ENCODE measurements at places on chromosomes 3 and 15. TPM values are rescaled to one million over a fixed set of nuclear protein-coding genes. Genes with fewer than 3 reads are reported as not detected.

- no peaks in the 10 kb centered on the region for H3K36me3 ChIP-seq
- peaks cover 11% of the 10 kb centered on the region for H3K4me1 ChIP-seq
- H3K27ac ChIP-seq = no peak overlapping the region
- peak; percentile 10 for DNase-seq
- no peak overlapping the region for H3K4me3 ChIP-seq
- H3K27me3 ChIP-seq = no peaks in the 10 kb centered on the region
Measured at GRCh38 chr3:30204126-30204525, 402.3 kb upstream of the TGFBR2 start.

Gene B3GALNT1
- 3.2 TPM for total RNA-seq

GRCh38 chr15:63722204-63722808 lies 111.4 kb downstream of the HERC1 start:
- peaks cover 13% of the 10 kb centered on the region for H3K4me1 ChIP-seq
- H3K36me3 ChIP-seq = peaks cover 20% of the 10 kb centered on the region

Gene ADCY5
- not detected for total RNA-seq

DNA sequence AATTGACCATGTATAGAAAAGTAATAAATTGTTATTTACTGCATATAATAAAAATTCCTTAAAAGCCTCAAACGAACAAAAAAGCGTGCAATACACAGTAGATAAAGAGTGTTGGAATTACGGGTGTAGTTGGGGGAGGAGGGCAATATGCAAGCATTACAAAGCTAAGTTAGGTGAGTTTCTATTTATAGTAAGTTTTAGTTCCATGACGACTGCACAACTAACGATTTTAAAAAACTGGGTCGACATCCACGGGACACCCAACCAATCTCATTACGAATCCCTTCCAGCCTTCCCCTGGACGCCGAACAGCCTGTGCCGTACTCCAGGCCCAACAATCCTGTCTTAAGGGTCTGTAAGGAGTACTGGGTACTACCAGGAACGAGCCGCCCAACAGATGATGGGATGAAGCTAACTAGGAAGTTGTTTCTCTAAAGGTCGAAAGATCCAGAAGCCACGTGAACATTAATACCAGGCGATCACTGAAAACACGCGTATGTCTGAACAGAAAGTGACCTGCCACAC lies 677 bp downstream of the POLQ start:
- H3K4me3 ChIP-seq = peak overlapping the region; percentile 99
- peaks cover 7% of the 10 kb centered on the region for H3K4me1 ChIP-seq
- H3K36me3 ChIP-seq = peaks cover 32% of the 10 kb centered on the region
- peak overlapping the region; percentile 86 for H3K27ac ChIP-seq
- DNase-seq = no peak

DNA sequence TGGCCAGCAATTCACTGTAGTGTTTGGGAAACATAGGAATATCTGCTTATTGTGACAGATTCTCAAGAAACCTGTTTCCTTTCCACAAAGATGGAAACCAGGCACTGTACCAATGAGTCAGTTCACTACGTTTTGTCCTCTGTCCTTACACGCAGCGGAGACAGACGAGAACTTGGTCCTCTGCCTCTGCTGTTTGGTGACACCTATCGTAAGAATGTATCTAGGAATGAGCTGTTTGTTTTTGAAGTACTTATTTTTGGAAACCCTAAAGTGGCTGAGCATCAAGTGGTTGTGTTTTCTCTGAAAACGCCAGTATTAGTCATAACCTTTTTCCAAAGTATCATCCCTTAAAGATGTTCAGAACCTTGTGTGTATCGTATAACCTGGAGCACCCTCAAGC lies 93.0 kb downstream of the PGPEP1L start:
- H3K27me3 ChIP-seq = no peaks in the 10 kb centered on the region
- peaks cover 15% of the 10 kb centered on the region for H3K36me3 ChIP-seq
- H3K4me3 ChIP-seq = no peak overlapping the region
- DNase-seq = no peak
- H3K27ac ChIP-seq = no peak overlapping the region
- peaks cover 12% of the 10 kb centered on the region for H3K4me1 ChIP-seq

DNA sequence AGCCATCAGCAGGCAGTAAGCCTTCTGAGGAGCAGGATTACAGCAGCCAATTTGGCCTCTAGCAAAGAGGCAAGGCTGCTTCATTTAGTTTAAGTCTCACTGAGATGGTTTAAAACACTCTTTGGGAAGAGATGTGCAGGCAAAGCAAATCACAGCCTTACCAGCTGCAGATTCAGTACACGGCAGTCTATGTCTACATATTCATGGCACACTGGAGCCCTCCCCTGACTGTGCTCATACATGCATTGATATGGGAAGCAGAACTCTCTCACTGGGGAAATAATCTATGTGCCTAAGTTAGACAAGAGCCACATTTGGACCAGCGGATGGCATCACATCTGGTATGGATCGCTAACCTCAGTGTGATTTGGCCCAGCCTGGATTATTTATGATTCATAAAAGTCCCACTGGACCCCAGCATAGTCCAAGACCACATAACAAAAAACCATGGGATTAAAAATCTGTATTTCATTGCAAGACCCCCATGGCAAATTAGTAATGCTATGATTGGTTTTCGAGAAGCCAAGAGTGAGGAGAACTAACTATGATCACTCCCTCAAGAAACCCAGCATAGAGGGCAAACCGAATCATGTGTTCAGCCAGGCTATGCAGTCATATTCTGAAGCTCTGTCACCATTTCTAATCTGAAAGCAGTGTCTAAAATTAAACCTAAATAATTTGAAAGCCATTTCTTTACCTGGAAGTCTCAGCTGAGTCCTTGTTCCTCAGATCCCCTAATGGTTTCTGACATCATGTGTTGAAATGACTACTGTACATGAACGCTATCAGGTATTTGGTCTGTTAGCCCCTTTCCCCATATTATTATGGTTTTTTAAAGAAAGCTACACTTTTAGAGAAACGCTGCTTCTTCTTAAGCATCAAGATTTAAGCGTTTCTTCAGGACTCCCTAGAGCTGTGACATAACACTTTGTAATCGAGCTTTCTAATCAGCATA lies 1.2 kb downstream of the PRICKLE2 start:
- H3K27me3 ChIP-seq = peaks cover 6% of the 10 kb centered on the region
- no peak overlapping the region for H3K4me3 ChIP-seq
- DNase-seq = no peak
- H3K27ac ChIP-seq = no peak overlapping the region
- no peaks in the 10 kb centered on the region for H3K36me3 ChIP-seq
- H3K4me1 ChIP-seq = no peaks in the 10 kb centered on the region

Gene NKIRAS1
- total RNA-seq = 3.9 TPM

Gene BNC1
- not detected for total RNA-seq
